ENCODE measurements at places on chromosomes 16 and 17.

DNA sequence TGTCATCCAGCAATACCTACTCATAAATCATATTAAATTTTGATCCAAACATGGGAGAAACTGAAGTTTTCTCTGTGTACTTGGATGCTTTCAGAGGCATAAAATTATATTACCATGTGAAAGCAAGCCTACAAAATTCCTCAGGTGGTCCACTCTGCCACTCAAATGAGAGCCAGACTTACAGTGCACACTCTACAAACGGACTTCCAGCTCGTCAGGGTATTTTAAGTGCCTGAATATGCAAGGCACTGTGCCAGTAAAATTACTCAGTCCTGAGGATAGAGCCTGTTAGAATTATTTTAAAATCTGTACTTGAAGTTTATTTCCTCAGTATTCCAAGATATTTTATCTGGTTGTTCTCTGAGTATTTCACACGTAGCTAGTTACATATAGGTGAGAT lies 54.5 kb downstream of the TENT4B start:
- DNase-seq, result no peak

GRCh38 chr16:73923951-73924350 lies 372.7 kb upstream of the PSMD7 start:
- no peak for DNase-seq

DNA sequence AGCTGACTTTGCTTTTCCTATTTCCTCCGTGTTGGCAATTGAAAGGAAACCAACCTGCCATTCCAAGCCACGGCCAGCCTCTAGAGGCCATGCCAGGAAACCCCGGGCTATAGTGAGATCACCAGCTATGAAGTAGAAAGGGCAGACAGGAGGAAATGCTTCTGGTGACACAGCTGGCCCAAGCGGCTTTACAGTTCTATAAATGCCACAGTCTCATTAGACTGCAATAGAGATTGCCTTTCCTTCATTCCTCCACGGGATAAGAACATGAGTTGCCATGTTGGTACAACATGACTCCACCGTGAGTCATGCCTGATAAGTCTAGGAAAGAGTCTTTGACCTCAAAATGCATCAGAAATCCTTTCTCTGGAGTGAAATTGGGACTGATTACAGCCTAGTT lies 384.9 kb downstream of the GRIN2A start:
- DNase-seq, result no peak

DNA sequence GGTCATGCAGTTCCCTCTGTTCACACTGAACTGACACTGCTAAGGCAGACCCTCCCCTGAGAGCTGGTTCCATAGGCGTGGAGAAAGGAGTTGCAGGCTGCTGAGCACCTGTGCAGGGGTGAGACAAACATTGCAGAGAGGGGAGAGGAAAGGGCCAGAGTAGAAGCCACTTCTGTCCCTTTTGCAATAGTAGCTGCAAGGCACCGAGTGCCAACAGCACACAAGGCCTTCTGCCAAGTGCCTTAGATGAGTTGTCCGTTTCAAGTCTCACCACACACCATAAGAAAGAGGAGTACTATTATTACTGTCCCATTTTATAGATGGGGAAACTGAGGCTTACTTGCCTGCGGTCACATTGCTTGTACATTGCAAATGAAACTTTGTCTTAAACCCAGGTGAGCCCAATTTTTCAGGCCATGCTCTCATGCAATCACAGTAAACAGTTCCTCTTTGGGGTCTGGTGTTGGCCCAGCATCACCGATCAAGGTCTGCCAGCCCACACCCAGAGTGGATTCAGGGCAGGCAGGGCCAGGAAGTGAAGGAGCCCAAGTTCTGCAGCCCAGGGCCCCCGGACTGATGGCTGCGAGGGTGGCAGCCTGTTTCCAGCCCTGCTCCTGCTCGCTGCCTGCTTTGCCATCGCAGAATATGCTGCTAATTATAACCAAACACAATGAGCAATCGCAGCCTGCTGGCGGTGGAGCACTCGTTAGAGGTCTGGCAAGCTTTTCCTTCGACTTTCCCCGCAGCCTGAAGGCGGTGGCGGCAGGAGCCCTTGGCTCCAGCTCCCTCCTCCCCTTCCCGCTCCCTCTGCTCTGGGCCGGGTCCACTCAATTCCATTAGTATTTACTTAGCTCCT lies 36.8 kb upstream of the DYNLL2 start:
- no peak for DNase-seq

DNA sequence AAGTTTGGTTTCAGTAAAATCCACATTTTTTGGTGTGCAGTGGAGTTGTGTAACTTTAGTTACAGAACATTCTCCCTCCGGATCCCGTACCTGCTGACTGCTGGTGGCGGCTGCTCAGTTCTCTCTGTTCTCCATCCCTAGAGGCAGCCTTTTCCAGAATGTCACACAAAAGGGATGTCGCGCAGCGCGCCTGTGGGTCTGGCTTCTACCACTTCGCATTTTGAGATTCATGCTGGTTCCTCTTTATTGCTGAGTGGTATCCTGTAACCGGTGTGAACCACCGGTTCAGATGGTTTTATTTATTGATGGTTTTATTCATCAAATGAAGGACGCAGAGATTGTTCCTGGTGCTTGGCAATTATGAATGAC lies 981 bp upstream of the CEP131 start:
- DNase-seq, result no peak

DNA sequence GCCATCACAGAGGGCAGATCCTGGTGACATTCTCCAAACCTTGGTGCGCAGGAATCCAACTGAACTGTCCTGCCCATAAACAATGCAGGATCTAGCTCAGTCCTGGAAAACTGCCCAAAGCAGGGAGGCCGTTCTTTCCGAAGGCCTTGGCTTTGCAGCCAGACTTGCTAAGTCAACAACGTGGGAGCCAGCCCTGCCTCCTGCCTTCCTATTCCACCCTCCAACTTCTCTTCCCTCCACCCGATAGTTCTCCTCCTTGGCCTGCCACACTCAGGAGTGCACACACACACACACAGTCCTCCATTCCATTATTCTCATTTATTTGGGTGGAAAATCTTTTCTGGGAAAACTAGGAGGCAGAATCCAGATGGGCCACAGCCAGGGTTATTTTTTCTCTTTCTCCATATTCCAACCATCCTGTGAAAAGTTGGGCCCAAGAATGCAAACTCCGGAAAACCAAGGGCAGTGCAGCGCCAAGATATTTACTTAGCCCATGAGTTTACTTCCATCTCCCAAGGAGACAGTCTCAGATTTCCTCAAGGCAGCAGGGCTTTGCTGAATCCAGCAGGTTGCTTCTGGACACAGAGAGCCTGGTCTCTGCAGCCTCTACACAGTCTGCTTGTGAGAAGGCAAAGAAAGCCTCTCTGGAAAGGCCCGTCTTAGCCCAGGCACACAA lies 15.8 kb downstream of the COPRS start:
- DNase-seq, result no peak

DNA sequence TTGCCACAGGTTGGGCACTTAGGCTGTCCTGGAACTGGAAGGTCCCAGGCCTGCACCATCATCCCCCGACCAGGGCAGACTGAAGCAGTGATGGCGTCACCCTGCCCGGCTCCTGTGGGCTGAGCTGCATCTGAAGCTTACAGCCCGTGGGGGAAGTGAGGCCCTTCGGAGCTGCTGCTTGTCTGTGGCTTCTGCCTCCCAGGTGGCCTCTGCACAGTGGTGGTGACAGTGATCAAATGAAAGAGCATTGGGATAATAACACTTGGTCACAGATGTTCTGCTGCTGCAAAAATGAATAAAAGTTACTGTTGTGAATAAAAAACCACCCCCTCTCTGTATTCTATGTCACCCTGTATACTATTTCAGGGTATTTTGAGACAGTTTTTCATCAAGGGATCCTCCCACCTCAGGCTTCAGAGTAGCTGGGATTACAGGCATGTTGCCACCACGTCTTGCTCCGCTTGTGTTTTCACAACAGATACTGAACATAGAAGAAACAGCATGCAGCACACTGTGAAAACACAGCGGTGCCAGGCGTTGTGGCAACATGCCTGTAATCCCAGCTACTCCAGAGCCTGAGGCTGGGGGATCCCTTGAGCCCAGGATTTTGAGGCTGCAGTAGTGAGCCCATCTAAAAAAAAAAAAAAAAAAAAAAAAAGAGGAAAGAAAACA lies 165.0 kb downstream of the LGALS9B start:
- no peak for DNase-seq

GRCh38 chr16:81692571-81692970 lies 86.5 kb upstream of the PLCG2 start:
- DNase-seq, result no peak

DNA sequence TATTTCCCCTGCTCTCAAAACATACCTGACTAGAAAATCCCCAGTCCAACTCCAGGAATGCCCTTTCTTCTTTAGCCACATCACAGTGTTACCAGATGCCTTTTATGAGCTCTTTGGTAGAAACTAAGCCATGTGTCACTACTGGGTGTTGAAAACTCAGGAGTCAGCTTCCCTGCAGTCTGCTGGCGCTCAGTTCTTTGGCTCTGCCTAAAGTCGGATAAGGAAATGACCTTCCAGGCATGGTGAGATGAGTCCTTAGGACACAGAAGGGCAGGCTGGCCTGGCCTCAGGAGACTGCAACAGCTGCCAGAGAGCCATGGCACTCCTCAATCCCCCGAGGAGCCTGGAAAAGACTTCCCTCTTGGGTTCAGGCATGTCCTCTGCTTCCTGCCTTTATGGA lies 89.1 kb downstream of the CDH13 start:
- DNase-seq, result no peak

DNA sequence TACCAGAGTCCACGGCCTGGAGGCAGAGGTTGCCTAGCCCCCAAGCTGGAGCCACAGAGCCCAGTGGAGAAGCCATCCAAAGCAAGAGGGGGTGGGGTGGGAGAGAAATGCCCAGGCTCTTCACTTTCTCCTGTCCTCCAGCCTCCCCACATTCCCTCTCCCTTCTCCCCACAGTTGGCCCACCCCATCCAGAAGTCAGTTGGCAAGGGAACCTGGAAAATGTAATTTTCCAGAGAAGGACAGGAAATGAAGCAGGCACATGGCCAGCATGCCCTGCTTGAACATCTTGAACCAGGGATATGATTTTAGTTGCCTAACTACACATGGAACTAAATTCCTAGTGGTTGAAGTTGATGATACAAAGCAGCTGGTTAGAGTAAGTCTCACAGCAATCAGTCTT lies 73.3 kb upstream of the IRX6 start:
- DNase-seq, result no peak

GRCh38 chr17:74340470-74341023 lies 14.5 kb downstream of the KIF19 start:
- no peak for DNase-seq

GRCh38 chr17:45279898-45280297 lies 18.0 kb upstream of the SPATA32 start:
- no peak for DNase-seq

DNA sequence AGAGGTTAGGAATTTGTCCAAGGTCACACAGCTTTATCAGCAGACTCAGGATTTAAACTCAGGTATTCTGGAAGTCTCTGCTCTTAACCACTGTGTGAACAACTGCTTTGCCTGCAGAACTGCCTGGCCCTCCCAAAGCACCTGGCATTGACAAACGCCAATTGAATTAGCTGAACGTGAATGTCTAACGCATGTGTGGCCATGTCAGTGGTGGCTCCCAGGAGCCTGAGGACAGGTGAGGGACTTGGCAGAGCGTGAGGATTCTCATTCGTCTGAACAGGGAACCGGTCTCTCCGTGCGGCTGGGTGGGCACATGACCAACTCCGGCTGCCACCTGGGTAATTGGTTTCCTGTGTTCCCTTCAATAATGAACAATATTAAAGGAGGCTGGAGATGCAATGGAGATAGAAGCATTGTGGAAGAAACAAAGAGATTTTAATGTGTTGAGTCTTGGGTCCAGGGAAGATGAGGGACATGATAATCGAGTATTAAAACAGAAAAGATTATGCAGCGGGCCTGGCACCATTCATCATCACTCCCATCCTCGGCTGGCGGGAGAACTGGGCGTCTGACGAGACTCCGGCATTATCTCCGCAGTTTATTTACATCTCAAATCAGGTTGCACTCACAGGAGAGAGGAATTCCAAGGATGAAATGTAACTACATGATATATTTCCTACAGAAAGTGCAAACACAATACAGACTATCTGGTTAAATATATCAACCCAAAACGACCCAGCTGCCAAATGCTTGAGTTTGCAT lies 113.5 kb downstream of the NPIPB5 start:
- no peak for DNase-seq

DNA sequence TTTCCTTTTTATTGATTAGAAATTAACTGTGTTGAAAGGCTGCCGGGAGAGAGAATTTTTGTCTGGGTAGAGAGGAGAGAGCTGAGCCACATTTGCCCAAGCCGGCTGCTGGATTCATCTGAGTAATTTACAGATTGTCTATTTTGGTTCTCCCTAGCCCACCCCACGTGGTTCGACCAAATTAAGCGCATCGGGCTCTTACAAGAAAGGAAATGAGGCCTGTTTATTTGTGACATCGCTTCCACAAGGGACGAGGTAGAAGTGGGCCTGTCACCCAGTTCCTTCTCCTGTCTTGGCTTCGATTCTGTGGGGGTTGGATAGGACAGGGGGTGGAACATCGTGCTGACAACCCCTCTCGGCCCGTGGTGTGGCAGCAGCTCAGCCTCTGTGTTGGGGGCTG lies 42.9 kb downstream of the SYT17 start:
- DNase-seq, result no peak

DNA sequence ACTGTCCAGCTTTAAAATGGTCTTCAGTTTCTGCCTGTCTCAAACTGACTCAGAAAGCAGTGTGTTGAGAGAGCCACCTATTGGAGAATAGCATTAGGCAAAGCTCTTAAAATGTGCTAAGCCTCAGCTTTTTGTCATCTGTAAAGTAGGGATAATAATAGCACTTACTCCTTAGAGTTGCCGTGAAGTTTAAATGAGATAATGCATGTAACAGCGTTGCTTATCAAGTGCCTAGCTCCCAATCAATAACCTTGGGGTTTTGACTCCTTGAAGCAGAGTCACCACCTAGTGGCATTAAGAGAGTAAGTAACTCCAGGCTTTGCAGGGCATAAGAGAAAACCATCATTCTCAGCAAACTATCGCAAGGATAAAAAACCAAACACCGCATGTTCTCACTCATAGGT lies 163.3 kb downstream of the HS3ST2 start:
- no peak for DNase-seq

DNA sequence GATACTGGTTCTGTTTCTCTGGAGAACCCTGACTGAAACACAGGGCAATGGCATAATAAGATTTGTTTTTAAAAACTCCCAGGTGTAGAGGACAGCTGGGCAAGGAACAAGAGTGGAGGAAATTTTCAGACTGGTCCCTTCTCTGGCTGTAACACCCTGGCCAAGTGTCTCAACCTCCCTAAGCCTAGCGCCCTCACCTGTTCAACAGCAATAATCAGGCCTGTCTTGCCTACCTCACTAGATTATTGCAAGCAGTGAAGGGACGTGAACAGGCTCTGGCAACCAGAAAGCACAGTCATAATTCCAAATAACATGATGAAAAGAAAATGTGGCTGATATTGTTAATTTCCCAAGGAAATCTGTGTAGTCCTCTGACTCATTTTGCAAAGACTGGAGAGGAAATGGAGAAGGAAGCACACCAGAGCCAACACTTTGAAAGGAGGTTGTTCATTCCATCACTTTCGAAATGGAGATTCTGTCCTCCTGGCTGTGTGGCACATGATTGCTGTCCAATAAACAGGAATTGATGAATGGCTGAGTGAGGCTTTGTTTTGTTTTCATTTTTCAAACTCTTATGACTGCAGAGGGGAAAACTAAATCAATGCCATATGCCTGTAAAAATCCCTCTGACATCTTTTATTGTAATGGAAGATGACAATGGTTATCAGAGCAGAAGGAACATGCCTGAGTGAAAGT lies 87.5 kb upstream of the HLF start:
- DNase-seq, result no peak
